ENCODE measurements at places on chromosomes 5 and 9. TPM values are rescaled to one million over a fixed set of nuclear protein-coding genes. Genes with fewer than 3 reads are reported as not detected.

GRCh38 chr5:72268753-72269410 lies 51.2 kb downstream of the MRPS27 start:
- DNase-seq = peak; percentile 51

- peak; percentile 35 for DNase-seq
Measured at GRCh38 chr5:45454114-45454513, 242.1 kb downstream of the HCN1 start.

DNA sequence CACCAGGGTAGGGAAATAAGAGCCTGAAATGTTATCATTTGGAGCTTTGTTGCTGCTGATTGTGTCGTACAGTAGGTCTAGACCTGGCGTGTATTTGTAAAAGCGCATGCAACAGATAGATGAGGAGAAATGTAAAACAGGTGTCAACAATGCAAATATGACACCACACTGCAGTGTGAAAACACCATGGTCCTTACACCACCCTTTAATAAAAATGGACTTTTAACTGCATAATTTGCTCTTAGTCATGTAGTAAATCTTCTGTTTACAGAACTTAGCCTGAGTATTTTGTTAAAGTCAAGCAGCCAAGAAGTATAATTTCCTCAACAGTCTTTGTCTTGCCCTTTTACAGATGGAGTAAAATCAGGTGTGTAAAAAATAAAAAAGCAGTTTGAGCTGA lies 13.9 kb downstream of the PCBD2 start:
- no peak for DNase-seq

DNA sequence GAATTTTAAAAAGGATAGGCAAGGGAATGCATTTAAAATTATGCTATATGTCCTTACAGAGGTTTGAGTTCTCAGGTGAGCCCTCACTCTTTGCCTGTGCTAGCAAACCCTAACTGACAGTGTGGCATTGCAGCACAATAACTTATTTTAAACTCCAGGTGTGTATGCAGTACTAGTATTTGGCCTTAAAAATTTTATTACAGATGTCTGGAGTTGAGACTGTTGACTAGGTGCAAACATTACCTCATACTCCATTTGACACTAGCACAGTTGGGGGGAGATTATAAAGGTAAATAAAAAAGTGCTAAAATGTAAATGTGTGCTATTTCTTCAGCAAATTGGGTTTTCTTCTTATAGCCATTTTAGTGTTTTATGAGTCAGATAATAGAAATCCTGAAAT lies 407.7 kb downstream of the SH3GL2 start:
- DNase-seq = no peak

DNA sequence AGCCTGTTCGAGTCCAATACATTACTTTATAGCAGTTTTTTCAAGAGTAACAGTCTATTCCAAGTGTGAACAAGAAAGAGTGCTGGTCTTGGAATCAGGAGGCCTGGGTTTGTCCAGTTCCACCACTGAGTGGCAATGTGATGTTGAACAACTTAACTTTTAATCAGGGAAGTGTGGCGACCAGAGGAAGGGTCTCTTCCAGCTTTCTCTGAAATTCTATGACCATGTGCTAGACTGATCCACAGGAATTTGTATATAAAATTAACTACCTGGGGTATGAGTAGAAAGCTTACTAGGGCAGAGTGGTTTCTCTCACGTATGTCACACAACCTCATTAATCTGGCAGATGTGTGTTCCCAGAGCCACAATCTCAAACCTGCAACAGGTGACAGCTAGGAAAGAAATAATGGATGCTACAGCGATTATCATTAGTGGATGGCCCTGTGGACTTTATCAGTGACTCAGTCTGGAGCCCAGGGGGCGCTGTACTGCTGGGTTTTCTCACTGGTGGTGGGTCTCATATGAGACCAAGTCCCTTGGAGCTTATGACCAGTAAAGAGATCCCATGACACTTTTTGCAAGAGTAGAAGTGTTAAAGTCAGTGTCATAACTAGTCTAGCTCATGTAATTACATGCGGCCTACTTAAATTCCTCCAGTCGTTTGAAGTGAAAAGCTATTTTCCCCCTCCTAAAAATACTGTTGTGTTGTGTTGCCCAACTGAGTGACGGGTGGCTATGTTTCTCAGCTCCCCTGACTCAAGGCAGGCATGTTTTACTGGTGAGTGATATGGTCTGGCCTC lies 116.5 kb downstream of the GDNF start:
- peak; percentile 57 for DNase-seq

DNA sequence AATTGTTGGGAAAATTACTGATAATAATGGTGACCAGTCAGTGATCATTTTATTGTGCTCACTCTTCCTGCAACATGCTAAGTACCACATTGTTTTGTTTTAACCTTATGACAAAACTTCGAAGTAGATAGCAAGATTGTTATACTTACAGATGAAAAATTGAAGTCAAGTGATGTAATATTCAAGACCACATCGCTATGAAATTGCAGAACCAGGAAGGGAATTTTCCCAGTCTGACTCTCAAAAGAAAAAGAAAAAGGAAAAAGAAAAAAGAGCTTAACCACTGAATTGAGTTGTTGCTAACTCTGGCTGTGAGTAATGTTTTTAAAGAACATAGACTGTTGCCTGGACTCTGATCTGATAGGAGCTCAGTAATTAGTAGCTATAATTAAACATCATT lies 170.6 kb upstream of the HAPLN1 start:
- no peak for DNase-seq

The GSN gene
- total RNA-seq = 14.9 TPM

- DNase-seq = no peak
Measured at GRCh38 chr9:72542917-72543316, 21.5 kb downstream of the TMC1 start.

DNA sequence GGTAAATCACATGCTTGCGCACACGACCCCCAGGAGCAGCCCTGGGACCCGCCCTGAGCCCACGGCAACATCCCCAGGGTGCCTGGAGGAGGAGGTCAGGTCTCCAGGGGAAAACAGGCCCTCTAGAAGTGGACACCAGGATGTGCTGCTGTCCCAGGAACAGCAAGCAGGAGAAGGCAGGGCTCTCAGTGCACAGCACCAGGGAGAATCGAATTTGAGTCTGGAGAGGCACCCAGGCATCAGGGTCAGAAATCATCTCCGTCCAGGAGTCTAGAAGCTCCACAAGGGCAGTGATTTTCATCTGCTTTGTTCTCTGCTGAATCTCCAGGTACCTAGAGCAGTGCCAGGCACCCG lies 93.6 kb downstream of the PAX5 start:
- no peak for DNase-seq

The POU5F2 gene
- total RNA-seq = 0.22 TPM

DNA sequence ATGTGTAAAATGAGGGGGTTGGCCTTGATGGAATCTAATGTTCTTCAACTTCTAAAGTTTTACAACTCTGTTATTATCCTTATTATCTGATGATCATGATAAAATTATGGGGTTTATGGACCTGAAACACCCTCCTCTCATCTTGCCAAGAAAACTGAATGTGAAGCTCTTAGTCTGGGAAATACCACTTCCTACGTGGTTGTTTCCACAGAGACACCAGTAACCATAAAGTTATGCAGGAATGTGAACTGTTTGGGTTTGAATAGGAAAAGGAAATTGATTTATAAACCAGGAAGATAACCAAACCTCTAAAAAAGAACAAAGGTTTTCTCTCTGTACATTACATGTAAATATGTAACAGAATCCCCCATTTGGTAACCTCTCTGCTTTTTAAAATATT lies 28.3 kb upstream of the RAI14 start:
- DNase-seq = no peak

- no peak for DNase-seq
Measured at GRCh38 chr5:170186156-170186555, 46.6 kb upstream of the C5orf58 start.

GRCh38 chr9:27540502-27540901 lies 10.9 kb upstream of the MOB3B start:
- DNase-seq = no peak

The SPATA31C1 gene
- total RNA-seq = 0.15 TPM

The DDX4 gene
- total RNA-seq = not detected

GRCh38 chr5:77629509-77630113 lies 8.9 kb downstream of the OTP start:
- DNase-seq = peak; percentile 66
